Activated naive CD4-positive, alpha-beta T cell treated with anti-CD3 and anti-CD28 coated beads, Interleukin-2, amount 50 U/mL, for 72 hours (primary cell): ENCODE measurements at places on chromosomes 13 and 19. TPM values are rescaled to one million over a fixed set of nuclear protein-coding genes. Genes with fewer than 3 reads are reported as not detected.

Gene MYO1F
- total RNA-seq, result 16.2 TPM

Gene WDR88
- not detected for total RNA-seq

Gene OR4F17
- total RNA-seq, result not detected

Gene KIR3DL2
- 1.1 TPM for total RNA-seq

Gene TTC9B
- total RNA-seq, result not detected
